ENCODE measurements at places on chromosomes 3 and 15.

GRCh38 chr15:59300618-59301139 lies 72.0 kb downstream of the MYO1E start:
- DNase-seq = no peak

- DNase-seq = no peak
Measured at GRCh38 chr15:92715758-92716157, 60.2 kb upstream of the FAM174B start.

DNA sequence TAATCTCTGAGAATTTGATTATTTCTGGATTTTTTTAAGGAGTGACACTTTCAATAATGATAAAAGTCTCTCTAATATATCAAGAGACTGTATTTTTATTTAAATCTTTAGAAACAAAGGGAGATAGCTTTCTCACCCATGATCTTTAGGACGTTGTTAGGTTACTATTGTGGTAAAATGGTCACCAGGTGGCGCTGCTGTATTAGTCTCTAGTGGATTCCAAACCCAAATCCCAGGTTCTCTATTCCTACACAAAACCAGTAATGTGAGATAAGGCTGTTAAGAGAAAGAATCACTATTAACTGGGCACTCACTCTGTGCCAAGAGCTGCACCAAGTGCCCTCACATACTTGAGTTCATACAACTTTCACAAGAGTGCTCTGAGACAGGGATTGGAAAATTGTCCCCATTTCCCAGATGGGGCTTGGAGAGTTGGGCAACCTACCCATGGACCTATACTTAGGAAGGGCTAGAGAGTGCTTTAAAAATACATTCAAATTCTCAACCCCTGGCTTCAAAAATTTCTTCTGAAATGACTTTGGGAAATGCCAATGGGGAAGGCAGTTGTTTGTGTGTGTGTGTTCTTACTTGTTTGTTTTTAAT lies 593.4 kb upstream of the TGFBR2 start:
- DNase-seq = peak; percentile 68

DNA sequence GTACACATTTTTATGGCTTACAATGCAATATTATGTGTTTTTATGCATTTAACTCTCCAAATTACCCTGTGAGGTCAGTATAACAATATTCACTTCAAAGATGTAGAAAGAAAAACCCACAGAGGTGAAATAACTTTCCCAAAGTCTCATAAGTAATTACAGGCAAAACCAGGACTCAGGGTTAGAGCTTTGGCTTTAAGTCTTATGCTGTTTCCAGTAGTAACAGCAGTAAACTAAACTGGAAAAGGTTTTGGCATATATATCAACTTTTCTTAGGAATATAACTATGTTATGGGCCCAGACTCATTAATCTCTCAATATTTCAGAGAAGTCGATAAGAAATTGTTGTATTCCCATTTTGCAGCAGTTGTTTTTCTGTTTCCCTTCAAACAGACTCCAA lies 206.3 kb upstream of the KCNMB2 start:
- DNase-seq = no peak

DNA sequence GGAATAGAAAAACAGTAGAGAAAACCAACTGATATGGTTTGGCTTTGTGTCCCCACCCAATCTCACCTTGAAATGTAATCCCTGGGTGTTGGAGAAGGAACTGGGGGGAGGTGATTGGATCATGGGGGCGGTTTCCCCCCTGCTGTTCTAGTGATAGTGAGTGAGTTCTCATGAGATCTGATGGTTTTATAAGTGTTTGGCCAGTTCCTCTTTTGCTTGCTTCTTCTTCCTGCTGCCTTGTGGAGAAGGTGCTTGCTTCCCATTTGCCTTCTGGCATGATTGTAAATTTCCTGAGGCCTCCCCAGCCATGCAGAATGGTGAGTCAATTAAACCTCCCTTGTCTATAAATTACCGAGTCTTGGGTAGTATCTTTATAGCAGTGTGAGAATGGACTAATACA lies 48.4 kb downstream of the EOMES start:
- DNase-seq = no peak

GRCh38 chr15:70524470-70524869 lies 238.9 kb downstream of the UACA start:
- no peak for DNase-seq

- peak; percentile 27 for DNase-seq
Measured at GRCh38 chr15:39744334-39745103, 38.1 kb downstream of the FSIP1 start.

- DNase-seq = no peak
Measured at GRCh38 chr3:181290941-181291340, 301.4 kb upstream of the DNAJC19 start.

- DNase-seq = no peak
Measured at GRCh38 chr3:71497367-71497897, 86.1 kb downstream of the FOXP1 start.

GRCh38 chr3:134353831-134354611 lies 20.2 kb downstream of the AMOTL2 start:
- DNase-seq = no peak

All from Karpas-422 (cell line).